ENCODE measurements at places on chromosomes 16 and 17.

GRCh38 chr17:44623070-44623725 lies 33.1 kb upstream of the MEIOC start:
- DNase-seq = no peak

GRCh38 chr17:6910987-6911603 lies 79.6 kb upstream of the TEKT1 start:
- DNase-seq = no peak

DNA sequence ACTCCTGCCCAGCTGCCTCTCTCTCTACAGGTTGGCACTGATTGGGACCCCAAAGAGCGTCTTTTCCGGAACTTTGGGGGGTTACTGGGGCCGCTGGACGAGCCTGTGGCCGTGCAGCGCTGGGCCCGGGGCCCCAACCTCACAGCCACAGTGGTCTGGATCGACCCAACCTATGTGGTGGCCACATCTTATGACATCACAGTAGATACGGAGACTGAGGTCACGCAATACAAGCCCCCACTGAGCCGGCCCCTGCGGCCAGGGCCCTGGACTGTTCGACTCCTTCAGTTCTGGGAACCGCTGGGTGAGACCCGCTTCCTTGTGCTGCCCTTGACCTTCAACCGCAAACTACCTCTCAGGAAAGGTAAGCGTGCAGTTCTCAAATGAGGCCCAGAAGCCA lies 12.3 kb downstream of the XYLT2 start:
- DNase-seq = no peak

DNA sequence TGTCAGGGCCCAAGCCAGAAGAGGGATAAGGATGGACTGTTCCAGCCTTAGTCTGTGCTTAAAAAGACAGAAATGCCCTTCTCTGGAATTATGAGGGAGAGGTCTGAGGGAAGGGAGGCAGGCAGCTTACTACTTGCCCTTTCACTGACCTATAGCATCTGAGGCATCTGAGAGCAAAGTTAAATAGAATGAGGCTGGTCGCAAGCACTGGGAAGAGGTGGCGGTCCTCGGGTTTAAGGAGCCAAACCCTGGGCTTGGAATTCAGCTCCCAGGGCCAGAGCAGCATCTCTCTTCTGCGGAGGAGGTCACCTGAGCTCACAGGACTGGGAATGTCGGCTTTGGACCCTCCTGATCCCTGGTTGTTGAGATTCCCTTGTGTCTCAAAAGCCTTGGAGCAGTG lies 3.1 kb upstream of the LIMD2 start:
- DNase-seq = no peak

DNA sequence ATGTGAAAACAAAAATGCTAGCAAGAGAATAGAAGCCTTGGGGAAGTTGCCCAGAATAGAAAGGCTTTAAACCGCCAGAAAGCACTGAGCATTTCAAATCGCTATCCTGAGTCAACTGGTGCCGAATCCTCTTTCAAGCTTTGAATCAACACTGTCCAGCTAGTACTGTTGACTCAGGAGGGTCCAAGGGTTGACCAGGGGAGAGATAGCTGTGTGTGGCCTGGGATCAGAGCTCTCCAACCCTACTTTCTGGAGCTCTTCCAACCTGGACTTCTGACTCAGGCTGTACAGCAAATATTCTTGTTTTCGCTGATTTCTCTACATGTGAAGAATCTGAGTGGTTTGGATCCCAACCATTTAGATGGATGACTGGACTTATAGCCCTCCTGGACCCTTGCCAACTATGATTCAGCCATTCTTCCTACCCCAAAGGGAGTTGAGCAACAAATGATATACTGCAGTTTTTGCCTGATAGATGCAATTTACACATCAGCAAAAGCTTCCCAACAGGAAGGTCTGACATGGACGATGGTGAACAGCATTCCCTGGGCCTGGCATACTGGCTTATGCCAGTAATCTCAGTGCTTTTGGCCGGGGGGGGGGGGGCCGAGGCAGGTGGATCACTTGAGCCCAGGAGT lies 154.0 kb upstream of the SDK2 start:
- no peak for DNase-seq

GRCh38 chr17:78921437-78921971 lies 3.7 kb downstream of the TIMP2 start:
- DNase-seq = peak; percentile 52

GRCh38 chr17:21001813-21002221 lies 41.0 kb downstream of the USP22 start:
- DNase-seq = no peak

- DNase-seq = no peak
Measured at GRCh38 chr17:69712801-69713311, 298.4 kb downstream of the MAP2K6 start.

GRCh38 chr17:72125226-72125651 lies 4.4 kb downstream of the SOX9 start:
- DNase-seq = no peak

- DNase-seq = peak; percentile 65
Measured at GRCh38 chr16:10876799-10877341, at the start of gene CIITA. CIITA (plus strand) TSS chr16:10877202; CDS start chr16:10877331, 129 bp downstream.

DNA sequence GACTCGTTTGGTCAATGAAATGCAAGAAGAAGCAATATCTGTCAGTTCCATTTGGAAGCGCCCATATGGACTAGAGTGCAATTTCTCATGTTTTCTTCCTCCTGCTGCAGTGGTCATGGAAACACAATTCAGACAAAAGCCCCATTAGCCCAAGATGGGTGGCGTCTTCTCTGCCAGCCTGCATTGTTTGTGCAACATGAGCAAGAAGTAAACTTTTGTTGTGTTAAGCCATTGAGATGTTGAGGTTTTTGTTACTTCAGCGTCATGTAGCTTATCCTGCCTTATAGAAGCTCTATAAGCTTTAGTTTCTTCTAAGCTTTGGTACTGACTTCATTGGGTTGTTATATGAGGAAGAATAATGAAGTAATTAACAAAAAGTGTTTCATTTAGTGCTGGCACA lies 137.4 kb downstream of the NPIPB5 start:
- DNase-seq = no peak

GRCh38 chr16:63720848-63721247 lies 1401.0 kb downstream of the CDH11 start:
- no peak for DNase-seq

DNA sequence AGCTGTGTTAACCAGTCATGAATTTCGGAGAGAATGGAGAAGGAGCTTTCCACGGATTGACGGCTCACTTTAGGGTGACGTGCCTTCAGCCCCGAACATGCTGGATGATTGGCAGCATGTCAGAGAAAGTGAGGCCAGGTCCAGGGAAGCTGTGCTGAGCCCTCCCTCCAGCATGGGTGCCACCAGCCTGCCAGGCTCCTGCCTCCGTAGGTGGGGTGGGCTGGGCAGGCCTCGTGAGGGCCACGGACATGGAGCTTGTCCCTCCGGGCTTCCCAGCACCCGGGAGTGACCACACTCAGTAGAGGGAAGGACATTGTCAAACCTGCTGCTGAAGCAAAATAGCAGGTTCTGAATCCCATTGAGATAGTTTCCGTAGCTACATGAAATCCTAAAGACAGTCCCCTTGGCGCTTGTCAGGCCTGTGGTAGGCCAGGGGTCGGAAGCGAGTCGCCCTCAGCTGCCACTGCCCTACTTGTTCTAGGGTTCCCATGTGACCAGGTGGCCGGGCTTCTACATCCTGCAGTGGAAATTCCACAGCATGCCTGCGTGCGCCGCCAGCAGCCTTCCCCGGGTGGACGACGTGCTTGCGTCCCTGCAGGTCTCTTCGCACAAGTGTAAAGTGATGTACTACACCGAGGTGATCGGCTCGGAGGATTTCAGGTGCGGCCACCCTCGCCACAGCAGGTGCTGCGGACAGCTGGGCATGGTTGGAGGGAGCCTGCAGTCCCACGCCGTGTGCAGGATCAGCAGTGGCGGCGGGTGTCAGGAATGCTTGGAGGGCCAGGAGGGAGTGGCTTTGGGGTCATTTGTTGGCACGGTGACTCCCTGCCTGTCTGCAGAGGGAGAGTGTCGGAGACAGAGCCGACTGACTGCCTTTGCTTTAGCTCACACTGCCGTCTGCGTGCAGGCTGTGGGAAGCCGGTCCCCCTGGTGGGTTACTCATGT lies 72.3 kb downstream of the SEC14L1 start:
- DNase-seq = no peak

DNA sequence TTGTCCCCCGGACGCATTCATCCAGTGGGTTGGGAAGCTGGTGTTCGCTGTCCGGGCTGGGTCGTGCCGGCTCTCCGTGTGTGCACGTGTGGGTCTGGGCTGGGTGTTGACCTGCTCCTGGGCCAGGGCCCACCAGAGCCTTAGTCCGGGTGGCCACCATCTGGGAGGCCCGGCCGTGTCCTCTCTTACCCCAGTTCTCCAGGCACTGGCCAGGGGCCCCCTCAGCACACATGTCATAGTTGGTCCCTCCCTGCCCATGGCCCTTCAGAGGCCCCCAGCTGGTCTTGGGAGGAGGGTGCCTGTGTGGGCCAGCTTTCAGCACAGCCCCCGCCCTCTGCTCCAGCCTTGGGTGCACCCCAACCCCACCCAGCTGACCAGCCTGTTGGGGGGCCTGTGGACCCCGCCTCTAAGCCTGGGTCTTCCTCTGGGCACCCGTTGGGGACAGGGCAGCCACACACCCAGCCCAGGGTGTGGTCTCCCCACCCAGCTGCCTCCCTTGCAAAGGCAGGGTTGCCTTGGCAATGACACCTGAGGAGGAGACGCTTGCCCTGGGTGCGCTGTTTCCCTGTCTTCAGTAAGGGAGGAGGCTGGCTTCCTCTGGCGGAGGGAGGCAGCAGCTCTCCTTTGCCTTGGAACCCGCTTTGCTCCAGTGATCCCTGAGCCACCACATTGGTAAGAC lies 77.4 kb downstream of the JPH3 start:
- no peak for DNase-seq

DNA sequence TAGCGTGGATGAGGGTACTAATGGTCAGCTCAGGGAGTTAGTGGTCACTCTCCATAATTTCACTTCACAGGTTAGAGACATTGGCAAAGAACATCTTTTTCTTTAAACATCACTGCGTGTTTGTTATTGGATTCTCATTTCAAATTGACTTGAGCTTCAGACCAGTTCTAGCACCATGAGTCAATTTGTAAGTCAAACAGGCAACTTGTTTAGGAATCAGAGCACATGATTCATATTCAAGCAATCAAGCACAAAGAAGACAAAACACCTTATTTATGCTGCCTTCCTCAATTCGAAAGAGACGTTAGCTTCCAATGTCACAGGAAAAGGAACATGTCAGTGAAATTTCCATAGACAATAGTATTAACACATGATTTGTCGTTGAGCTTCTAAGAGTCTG lies 62.3 kb downstream of the HS3ST3A1 start:
- no peak for DNase-seq

DNA sequence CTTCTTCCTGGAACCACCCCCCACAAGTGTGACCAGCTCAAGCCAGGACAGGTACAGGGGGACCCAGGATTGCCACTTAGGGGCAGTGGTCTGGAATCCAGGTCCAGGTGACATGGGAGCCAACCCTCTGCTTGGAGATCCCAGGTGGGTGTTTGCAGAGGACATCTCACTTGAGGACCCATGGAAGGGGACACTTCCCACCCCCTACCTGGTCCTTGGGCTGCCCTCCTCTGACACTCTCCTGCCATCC lies 145.5 kb downstream of the SEC14L1 start:
- DNase-seq = no peak

- DNase-seq = no peak
Measured at GRCh38 chr17:973053-973452, 6.5 kb downstream of the NXN start.

DNA sequence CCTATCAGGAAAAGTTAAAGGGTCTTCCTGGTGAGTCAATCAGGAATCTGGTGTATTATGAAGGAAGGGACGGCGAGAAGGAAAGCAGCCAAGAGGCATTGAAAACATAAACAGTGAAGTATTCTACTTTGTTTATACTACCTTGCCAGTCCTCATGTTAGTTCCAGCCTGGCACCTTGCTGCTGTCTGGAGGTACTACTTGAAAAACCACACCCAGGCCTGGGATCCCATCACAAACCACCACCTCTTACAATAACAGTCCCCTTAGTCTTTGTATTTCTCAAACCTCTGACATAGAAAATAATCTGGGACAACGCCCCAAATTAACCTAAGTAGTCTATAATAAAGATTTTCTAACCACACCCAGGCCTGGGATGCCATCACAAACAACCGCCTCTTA lies 676.7 kb upstream of the SOX9 start:
- DNase-seq = no peak

DNA sequence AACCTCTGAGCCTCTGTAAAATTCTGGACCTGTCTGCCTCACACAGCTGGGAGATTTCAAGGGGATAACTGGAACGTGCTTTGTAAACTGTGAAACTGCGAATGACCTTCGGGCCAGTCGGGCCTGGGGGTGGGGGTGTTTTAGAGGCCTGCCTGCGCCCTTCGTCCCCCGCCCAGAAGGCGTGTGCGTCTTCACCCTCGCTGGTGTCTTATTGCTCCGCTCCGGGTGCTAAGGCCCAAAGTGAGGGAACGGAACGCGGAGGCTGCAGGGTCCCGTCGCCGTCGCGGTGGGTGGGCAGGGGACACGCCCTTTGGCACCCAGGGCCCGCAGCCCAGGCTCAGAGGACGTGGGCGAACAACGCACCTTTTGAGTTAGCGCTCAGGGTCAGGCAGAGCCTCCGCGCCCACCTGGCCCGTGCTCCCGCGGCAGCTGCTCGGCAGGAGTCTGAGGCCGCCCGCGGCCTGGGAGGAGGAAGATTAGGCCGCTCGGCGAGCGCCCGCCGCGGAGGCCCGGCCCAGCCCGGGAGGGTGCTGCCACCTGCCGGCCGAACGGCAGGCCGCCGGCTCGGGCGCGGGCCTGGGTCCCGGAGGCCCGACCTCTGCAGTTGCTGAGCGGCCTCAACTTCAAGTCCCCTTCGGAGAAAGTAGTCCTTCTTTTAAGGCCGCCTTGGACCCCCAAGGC lies 29.7 kb downstream of the DCAKD start:
- DNase-seq = peak; percentile 44

GRCh38 chr17:77957235-77957856 lies 1.2 kb upstream of the TNRC6C start:
- DNase-seq = no peak

GRCh38 chr17:30226878-30227277 lies 8.6 kb downstream of the SLC6A4 start:
- DNase-seq = no peak
